ENCODE measurements at places on chromosomes 13 and 19. TPM values are rescaled to one million over a fixed set of nuclear protein-coding genes. Genes with fewer than 3 reads are reported as not detected.

- no peaks in the 10 kb centered on the region for H3K27me3 ChIP-seq
- H3K4me3 ChIP-seq = no peak overlapping the region
- no peak overlapping the region for H3K27ac ChIP-seq
- peaks cover 52% of the 10 kb centered on the region for H3K36me3 ChIP-seq
Measured at GRCh38 chr19:3982701-3983541, 2.3 kb downstream of the EEF2 start.

- H3K27ac ChIP-seq = no peak overlapping the region
- no peak overlapping the region for H3K4me3 ChIP-seq
- no peaks in the 10 kb centered on the region for H3K27me3 ChIP-seq
Measured at GRCh38 chr19:3576696-3577443, 4.1 kb downstream of the HMG20B start.

GRCh38 chr13:25085125-25085742 lies 10.7 kb upstream of the PABPC3 start:
- no peaks in the 10 kb centered on the region for H3K4me1 ChIP-seq
- peaks cover 8% of the 10 kb centered on the region for H3K27me3 ChIP-seq
- H3K4me3 ChIP-seq = no peak overlapping the region
- no peak overlapping the region for H3K27ac ChIP-seq
- DNase-seq = no peak
- no peaks in the 10 kb centered on the region for H3K36me3 ChIP-seq

- H3K4me3 ChIP-seq = no peak overlapping the region
- H3K4me1 ChIP-seq = no peaks in the 10 kb centered on the region
- H3K27ac ChIP-seq = no peak overlapping the region
- H3K27me3 ChIP-seq = peaks cover 13% of the 10 kb centered on the region
Measured at GRCh38 chr19:1763648-1764639, 10.6 kb downstream of the ONECUT3 start.

GRCh38 chr19:15538774-15539173 lies 30.4 kb downstream of the CYP4F22 start:
- H3K4me1 ChIP-seq = peaks cover 8% of the 10 kb centered on the region
- H3K27me3 ChIP-seq = no peaks in the 10 kb centered on the region
- DNase-seq = no peak
- H3K27ac ChIP-seq = no peak overlapping the region
- H3K4me3 ChIP-seq = no peak overlapping the region
- H3K36me3 ChIP-seq = no peaks in the 10 kb centered on the region

DNA sequence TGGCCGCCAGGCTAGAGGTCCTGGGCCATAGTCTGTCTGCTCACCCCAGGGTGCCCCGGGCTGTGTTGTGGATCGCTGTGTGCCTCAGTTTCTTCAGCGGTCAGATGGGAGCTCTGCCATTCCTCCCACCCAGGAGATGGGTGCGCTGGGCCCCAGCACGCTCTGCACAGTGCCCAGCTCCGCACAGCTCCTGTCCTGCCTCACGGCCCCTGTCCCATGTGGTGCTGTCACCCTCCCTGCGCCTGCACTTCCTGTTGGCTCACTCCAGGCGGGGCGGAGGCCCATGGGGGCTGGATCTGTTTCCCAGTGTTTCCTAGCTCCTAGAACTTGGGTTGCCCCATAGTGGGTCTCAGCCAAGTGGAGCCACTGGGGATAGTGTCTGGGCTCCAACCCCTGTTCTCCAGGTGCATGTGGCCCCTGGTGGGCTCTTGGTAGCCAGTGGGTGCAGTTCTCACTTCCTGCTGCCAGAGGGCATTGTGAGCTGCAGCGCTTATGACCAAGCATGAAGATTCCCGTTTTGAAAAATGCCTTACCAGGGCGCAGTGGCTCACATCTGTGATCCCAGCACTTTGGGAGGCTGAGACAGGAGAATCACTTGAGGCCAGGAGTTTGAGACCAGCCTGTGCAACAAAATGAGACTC lies 69.8 kb downstream of the KDM4B start:
- no peaks in the 10 kb centered on the region for H3K4me1 ChIP-seq
- peaks cover 31% of the 10 kb centered on the region for H3K36me3 ChIP-seq
- no peak for DNase-seq
- no peaks in the 10 kb centered on the region for H3K27me3 ChIP-seq
- no peak overlapping the region for H3K4me3 ChIP-seq

GRCh38 chr19:6577476-6578125 lies 13.3 kb downstream of the CD70 start:
- H3K36me3 ChIP-seq = no peaks in the 10 kb centered on the region
- H3K27ac ChIP-seq = no peak overlapping the region
- H3K27me3 ChIP-seq = no peaks in the 10 kb centered on the region
- no peaks in the 10 kb centered on the region for H3K4me1 ChIP-seq
- no peak for DNase-seq

- peaks cover 3% of the 10 kb centered on the region for H3K36me3 ChIP-seq
- H3K4me1 ChIP-seq = peaks cover 16% of the 10 kb centered on the region
- no peaks in the 10 kb centered on the region for H3K27me3 ChIP-seq
- DNase-seq = no peak
- peak overlapping the region; percentile 99 for H3K4me3 ChIP-seq
Measured at GRCh38 chr19:40054632-40055031, 1.4 kb downstream of the ZNF780B start.

- H3K27ac ChIP-seq = peak overlapping the region; percentile 63
- peaks cover 2% of the 10 kb centered on the region for H3K4me1 ChIP-seq
- no peak for DNase-seq
- no peaks in the 10 kb centered on the region for H3K36me3 ChIP-seq
- H3K4me3 ChIP-seq = no peak overlapping the region
- no peaks in the 10 kb centered on the region for H3K27me3 ChIP-seq
Measured at GRCh38 chr13:110411688-110412059, 104.6 kb downstream of the COL4A2 start.

GRCh38 chr19:45508417-45508860 lies 1.2 kb downstream of the VASP start:
- no peaks in the 10 kb centered on the region for H3K27me3 ChIP-seq
- peak overlapping the region; percentile 88 for H3K27ac ChIP-seq
- H3K4me3 ChIP-seq = peak overlapping the region; percentile 96

- DNase-seq = no peak
- no peak overlapping the region for H3K4me3 ChIP-seq
- no peaks in the 10 kb centered on the region for H3K36me3 ChIP-seq
- H3K4me1 ChIP-seq = no peaks in the 10 kb centered on the region
- no peak overlapping the region for H3K27ac ChIP-seq
Measured at GRCh38 chr13:77894743-77895142, 23.9 kb downstream of the EDNRB start.

- no peaks in the 10 kb centered on the region for H3K27me3 ChIP-seq
- DNase-seq = no peak
- no peak overlapping the region for H3K4me3 ChIP-seq
- H3K4me1 ChIP-seq = no peaks in the 10 kb centered on the region
- H3K27ac ChIP-seq = no peak overlapping the region
Measured at GRCh38 chr19:40314656-40315055, 29.5 kb upstream of the AKT2 start.

- no peak for DNase-seq
- no peaks in the 10 kb centered on the region for H3K4me1 ChIP-seq
- H3K27ac ChIP-seq = no peak overlapping the region
- H3K4me3 ChIP-seq = no peak overlapping the region
- H3K27me3 ChIP-seq = no peaks in the 10 kb centered on the region
Measured at GRCh38 chr13:75430436-75431209, 51.3 kb downstream of the TBC1D4 start.

DNA sequence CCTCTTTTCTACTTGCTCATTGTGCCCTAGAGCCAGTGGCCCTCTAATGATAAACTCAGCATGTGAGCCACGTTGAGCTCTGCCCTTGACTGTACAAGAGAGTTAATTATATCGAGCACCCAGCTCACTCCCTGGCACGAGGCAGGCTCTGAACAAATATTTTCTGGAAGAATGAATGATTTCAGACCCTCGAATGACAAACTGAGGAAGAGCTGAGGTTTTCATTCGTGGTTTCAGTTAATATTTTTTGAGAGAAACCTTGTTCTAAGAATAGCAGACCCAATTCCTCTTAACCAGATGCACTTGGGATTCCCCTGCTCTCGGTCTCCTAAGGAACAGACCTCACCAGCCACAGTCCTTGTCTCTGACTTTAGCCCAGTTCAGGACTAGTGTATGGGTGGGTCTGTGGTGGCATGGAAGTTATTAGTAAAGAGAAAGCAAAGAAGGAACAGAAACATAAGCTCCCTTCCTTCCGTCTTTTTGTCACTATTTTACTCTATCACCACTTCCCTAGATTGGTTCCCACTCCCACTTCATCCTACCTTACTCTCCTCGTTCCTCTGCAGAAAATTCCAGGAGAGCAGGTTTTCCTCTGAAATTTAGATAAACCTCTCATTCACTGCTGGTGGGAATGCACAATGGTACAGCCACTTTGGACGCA lies 22.1 kb upstream of the WDFY2 start:
- H3K4me3 ChIP-seq = no peak overlapping the region
- H3K27ac ChIP-seq = no peak overlapping the region
- no peaks in the 10 kb centered on the region for H3K4me1 ChIP-seq
- H3K36me3 ChIP-seq = no peaks in the 10 kb centered on the region

GRCh38 chr13:70034286-70034685 lies 73.3 kb upstream of the ATXN8OS start:
- no peak overlapping the region for H3K27ac ChIP-seq
- H3K4me1 ChIP-seq = no peaks in the 10 kb centered on the region
- H3K27me3 ChIP-seq = no peaks in the 10 kb centered on the region
- H3K4me3 ChIP-seq = no peak overlapping the region

- H3K27me3 ChIP-seq = no peaks in the 10 kb centered on the region
- peak overlapping the region; percentile 74 for H3K27ac ChIP-seq
- no peaks in the 10 kb centered on the region for H3K36me3 ChIP-seq
- no peak overlapping the region for H3K4me3 ChIP-seq
Measured at GRCh38 chr13:99433543-99434075, 67.7 kb upstream of the TM9SF2 start.

- no peaks in the 10 kb centered on the region for H3K27me3 ChIP-seq
- H3K27ac ChIP-seq = no peak overlapping the region
- H3K4me3 ChIP-seq = no peak overlapping the region
- no peak for DNase-seq
Measured at GRCh38 chr19:4482721-4483364, 10.7 kb downstream of the HDGFL2 start.

DNA sequence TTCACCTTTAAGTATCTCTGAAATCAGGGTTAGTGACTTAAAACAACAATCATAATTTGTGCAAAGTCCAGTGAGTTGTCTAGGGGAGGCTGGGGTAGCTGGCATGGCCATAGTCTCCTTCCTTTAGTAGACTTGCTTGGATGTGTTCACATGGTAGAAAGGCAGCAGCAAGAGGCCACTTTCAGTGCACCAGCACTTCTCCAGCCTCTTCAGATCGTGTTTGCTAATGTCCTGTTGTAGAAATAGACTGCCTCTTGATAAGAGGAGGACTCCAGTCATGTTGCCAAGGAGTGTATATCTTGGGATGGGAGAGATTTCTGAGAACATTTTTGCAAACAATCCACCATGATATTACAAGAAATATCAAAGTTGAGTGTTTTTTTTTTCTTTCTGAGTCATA lies 22.9 kb downstream of the WDFY2 start:
- no peaks in the 10 kb centered on the region for H3K36me3 ChIP-seq
- no peak overlapping the region for H3K4me3 ChIP-seq
- peaks cover 1% of the 10 kb centered on the region for H3K4me1 ChIP-seq

CCNA1 gene
- 0.08 TPM for total RNA-seq

REEP6 gene
- 16.4 TPM for total RNA-seq

MEIOSIN gene
- total RNA-seq = not detected

ZNF681 gene
- 2.8 TPM for total RNA-seq

IFT88 gene
- 7.1 TPM for total RNA-seq

BEST2 gene
- total RNA-seq = not detected

DOCK6 gene
- total RNA-seq = 4.9 TPM
